Purkinje cell (primary cell): ENCODE measurements at places on chromosomes 4 and X. TPM values are rescaled to one million over a fixed set of nuclear protein-coding genes. Genes with fewer than 3 reads are reported as not detected.

The FANCB gene
- 2.8 TPM in 1 of 2 replicates, not detected in the other for polyA plus RNA-seq

The TRIML1 gene
- not detected in 2 replicates for polyA plus RNA-seq

The CHRDL1 gene
- 97.4 and 106 TPM in 2 replicates for polyA plus RNA-seq

The HMX1 gene
- polyA plus RNA-seq: not detected in 2 replicates

The SHROOM2 gene
- 19.2 and 30.5 TPM in 2 replicates for polyA plus RNA-seq

The MAGEC3 gene
- polyA plus RNA-seq: not detected in 2 replicates

The ABCD1 gene
- 0.07 and 2.8 TPM in 2 replicates for polyA plus RNA-seq

The CLDN22 gene
- polyA plus RNA-seq: 0.34 and 0.97 TPM in 2 replicates

The SLC34A2 gene
- not detected in 2 replicates for polyA plus RNA-seq

The PLXNA3 gene
- polyA plus RNA-seq: not detected in 2 replicates

The DMRTC1 gene
- 0.38 TPM in 1 of 2 replicates, not detected in the other for polyA plus RNA-seq

The FAM9A gene
- 2.3 and 2.5 TPM in 2 replicates for polyA plus RNA-seq
